ENCODE measurements at places on chromosomes 1 and 21. TPM values are rescaled to one million over a fixed set of nuclear protein-coding genes. Genes with fewer than 3 reads are reported as not detected.

Gene AADACL3
- not detected for total RNA-seq

- DNase-seq, result no peak
Observed at GRCh38 chr1:24939040-24939674, 9.1 kb upstream of the RUNX3 start.

DNA sequence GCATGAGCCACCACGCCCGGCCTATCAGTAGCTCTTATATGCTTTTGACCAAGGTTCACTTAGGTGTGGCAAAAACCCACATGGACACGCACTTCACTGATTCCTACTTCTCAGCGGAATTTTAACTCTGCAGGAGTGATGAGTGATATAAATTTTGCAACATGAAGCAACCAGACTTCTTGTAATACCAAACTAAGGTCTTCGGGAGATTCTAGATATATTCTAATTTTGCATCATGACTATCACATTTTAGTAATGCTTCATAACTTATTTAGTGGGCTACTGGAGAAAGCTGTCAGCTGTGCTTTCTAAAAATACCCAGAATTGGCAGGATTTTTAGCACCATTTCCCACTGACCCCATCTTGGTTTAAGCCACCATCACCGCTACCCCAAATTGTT is 27.8 kb downstream of the RHCE start:
- no peak for DNase-seq

DNA sequence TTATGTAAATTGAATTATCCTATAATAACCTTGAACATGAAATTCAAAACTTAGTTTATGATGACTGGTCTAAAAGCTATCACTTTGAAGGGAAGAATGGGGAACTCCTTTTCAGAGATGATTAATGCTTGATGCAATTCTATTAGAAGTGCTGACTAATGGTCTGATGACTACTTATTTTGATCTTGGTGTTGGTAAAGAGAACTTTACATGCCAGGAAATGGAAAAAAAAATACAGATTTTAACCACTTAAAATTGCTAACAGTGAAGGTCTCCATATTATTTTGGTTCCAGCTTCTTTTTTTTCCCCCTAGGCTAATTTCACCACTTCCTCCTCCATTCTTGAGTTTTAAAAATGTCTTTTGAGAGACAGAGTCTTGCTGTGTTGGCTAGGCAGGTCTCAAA is 22.9 kb downstream of the S1PR1 start:
- no peak for DNase-seq

Gene ZNF593OS
- not detected for total RNA-seq

All from uterus (tissue), 4 donors.